ENCODE measurements at places on chromosomes 11 and 22. TPM values are rescaled to one million over a fixed set of nuclear protein-coding genes. Genes with fewer than 3 reads are reported as not detected.

Gene NXPE1
- not detected for total RNA-seq

DNA sequence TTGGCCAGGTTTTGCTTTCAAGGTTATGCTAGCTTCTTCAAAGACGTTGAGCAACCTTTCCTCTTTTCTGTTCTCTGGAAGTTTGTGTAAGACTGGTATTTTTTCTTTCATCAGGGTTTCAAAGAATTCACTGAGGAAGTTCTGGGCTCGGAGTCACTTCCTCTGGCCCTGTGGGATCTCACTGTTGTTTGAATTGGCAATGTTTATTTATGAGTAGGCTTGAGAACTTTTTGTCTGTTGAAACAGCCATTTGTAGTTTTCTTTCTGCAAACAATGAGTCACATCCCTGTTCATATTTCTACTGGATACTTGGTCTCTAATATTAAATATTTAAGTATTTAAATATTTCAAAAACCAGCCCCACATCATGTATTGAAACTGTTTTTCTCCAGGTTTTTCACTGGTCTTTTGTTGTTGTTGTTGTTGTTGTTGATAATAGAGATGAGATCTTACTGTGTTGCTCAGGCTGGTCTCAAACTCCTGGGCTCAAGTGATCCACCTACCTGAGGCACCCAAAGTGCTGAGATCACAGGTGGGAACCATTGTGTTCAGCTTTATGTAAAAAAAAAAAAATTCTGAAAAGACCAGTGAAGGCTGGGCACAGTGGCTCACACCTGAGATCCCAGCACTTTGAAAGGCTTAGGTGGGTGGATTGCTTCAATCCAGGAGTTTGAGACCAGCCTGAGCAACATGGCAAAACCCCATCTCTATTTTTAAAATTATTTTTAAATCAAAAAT, 26.9 kb downstream of the SUSD2 start:
- DNase-seq, result peak; percentile 97

DNA sequence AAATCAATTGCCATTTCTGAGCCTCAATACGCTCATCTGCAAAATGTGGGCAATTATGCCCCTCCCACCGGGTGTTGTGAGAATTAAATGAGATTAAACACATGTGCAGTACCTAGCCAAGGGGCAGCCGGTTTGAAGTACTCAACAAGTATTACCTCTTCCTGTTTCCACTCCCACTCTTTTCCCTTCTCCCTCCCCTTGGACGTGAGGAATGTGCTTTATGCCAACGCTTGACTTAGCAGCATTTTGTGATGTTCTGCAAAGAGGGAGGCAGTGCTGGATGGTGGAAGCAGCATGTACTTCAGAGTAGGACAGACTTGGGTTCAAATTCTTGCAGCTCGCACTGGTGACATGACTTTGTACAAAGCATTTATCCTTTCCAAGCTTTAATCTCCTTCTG, 306.0 kb downstream of the BUD13 start:
- no peak for DNase-seq

- DNase-seq, result no peak
Observed at GRCh38 chr11:109209572-109209971, 212.4 kb upstream of the C11orf87 start.

Gene CDKN1C
- 0.50 TPM for total RNA-seq

DNA sequence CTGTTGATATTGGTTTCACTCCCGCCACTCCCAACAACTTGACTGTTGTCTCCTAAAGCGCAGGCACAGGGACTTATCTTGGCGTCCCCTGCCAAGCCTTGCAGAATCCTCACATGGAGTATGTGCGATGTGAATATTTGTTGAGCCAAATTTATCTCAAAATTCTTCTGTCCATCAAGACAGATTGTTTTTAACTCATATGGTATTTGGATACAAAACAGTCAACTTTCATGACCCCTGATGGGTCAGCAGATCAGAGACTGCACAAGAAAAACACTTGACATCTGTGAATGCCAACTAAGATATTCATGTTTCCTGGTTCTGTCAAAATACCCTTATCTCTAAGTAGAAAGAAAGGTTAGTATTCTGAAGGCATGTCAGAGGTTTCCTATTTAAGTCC, 221.7 kb upstream of the BLID start:
- no peak for DNase-seq

GRCh38 chr11:11178671-11179638, 174.1 kb downstream of the CSNK2A3 start:
- DNase-seq, result peak; percentile 86

DNA sequence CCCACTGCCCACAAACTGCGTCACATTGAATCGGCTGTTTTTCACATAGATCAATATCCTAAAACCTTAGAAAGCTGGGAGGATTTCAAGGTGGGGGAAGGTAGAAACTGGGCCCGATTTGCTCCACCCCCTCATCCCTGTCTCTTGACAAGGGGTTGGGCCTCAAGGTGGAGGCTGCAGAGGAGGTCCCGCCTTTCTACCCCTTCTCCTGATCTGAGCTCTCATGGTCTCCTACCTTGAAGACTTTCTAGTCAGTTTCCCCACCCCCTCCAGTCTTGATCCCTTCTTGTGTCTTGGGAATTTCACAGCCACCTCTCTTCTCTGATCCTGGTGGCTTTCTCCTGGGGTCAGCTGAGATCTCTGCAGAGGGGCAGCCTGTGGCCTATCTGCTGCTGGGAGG, 4.5 kb upstream of the STARD10 start:
- no peak for DNase-seq

DNA sequence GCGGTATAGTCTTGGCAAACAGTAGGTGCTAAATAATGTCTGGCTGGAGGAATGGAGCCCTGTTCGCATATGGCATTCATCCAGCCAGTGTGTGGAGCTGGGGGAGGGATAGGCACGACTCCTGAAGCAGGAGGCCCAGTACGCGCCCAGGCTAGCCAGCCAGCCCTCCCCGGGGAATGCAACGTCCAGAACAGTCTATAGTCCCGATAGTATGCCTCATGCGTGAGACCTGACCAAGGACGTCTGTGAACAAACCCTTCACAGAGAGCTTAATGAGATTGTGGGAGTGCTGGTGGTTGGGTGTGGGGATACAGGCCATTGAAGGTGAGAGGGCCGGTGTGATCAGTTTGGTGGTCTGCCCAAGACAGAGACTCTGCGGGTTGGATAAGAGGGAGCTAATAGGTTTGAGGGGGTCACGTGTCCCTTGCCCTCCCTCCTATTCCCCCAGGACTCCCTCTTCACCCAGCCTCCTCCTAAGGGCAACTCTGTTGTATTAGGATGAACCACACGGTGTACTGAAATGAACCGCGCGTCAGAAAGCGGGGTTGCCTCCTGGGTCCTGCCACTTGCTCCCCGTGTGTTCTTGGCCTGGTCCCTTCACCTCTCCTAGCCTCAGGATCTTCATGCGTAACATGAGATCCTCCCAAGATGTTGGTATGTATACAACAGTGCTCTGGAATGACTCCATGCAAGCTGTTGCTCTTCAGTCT, 987 bp upstream of the GRIK4 start:
- no peak for DNase-seq

Gene RFPL1
- not detected for total RNA-seq

GRCh38 chr22:35393116-35394010, 6.6 kb upstream of the MCM5 start:
- DNase-seq, result no peak

GRCh38 chr11:86671531-86672006, 847 bp downstream of the ME3 start:
- DNase-seq, result no peak
